ENCODE measurements at places on chromosomes 4 and X.

DNA sequence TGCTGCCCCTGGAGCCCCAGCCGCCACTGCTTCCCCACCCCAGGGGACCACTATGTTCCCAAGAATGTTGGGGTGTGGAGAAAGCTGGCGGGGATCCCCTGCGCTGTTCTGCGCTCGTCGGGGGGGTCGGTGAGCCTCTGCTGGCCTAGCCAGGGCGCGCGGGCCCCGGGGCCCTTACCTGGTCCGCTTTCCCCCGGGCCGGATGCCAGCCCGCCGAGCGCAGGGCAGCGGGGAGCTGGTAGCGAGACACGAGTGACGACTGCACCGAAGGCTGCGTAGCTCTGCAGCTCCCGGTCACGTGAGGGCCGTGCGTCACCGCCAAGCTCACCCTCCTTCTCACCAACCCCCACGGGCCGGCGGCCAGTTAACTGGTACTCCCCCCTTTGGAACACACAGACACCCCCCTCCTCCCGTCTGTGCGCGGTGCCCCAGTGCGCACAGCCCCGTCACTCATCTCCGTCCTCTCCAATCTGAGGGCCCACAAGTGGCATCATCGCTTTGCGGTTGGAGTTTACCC lies at the start of gene BEX1:
Gene BEX1 (minus strand): TSS at position 254 of the 517 bp plus-strand sequence. CDS start 897 bp downstream, outside the sequence.
- DNase-seq: peak; percentile 93

DNA sequence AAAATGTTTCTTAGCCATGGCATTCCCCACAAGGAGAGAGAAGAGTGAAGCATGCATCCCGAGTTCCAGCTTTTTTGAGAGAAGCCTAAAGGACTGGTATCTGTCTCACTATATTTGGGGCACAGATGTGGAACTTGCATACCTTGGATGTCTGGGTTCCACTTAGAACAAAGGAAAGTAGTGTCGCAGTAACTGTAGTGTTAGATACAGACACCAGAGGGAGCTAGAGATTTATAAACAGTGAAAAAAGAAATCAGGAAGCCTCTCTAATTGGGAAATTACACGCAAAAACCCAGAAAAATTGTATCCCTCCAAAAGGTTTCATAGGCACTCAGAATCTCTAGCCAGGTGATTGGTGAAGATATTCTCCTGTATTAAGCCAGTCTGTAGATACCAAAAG lies 34.4 kb downstream of the AGTR2 start:
- DNase-seq: peak; percentile 17

- no peak for DNase-seq
Observed at GRCh38 chr4:10237131-10237530, 120.5 kb upstream of the WDR1 start.

GRCh38 chr4:3410401-3411135 lies 31.2 kb upstream of the HGFAC start:
- DNase-seq: no peak

- no peak for DNase-seq
Observed at GRCh38 chr4:169987327-169988228, 38.6 kb downstream of the MFAP3L start.

- no peak for DNase-seq
Observed at GRCh38 chr4:128823025-128823661, 13.6 kb downstream of the JADE1 start.

GRCh38 chr4:162957521-162958143 lies 209.1 kb downstream of the NAF1 start:
- no peak for DNase-seq

GRCh38 chrX:4656419-4656818 lies 943.0 kb upstream of the PRKX start:
- DNase-seq: no peak

GRCh38 chr4:37685161-37685822 lies 884 bp downstream of the RELL1 start:
- DNase-seq: no peak

DNA sequence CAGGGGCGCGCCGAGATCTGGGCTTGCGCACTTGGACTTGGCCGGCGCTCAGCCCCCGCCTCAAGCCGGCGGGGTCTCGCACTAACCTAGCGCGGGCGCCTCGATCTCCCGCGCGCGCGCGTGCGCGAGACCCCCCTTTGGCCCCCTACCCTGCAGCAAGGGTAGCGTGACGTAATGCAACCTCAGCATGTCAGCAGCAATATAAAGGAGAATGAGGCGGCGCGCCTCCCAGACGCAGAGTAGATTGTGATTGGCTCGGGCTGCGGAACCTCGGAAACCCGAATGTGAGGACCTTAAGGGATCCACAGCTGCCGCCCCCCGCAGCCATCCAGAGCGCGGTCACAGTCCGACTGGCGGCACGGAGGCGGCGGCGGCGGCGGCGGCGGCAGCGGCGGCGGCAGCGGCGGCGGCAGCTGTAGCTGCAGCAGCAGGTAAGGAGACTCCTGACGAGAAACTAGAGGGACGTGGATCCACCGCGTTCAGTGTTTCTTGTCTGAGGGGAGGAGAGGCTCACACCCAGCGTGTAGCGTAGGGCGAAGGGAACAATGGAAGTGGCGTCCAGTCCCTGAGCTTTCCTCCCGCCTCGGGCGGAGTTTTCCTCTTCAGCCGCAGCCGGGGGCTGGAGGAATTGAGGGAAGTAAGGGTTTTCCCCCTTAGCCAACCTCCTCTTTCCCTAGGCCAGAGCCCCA lies at the start of the genes SATL1 and ZNF711:
Gene SATL1 (minus strand): TSS at position 19 of the 689 bp plus-strand sequence. CDS start 134,811 bp downstream, outside the sequence.
Gene ZNF711 (plus strand): TSS at position 231 of the 689 bp plus-strand sequence. CDS start 3,582 bp downstream, outside the sequence.
- peak; percentile 94 for DNase-seq

DNA sequence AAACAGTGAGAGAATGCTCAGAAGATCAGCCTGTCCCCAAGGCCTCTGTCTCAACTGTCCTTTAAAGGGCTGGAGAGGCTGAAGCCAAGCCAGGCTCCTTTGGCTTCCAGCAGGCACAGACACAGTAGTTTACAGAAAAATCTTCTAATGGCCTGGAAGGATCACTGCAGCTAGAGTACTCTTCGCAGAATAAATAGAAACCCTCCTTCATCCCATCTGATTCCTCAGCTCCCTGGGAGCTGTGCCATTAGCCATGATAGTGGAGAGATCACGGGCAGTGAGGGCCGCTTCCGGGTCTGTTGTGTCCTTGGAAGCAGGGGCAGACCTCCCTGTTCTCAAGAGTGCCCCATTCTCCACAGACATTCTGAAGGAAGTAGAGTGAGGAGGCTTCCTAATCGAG lies 63.1 kb downstream of the CCNI start:
- no peak for DNase-seq

GRCh38 chr4:103778221-103778620 lies 58.4 kb upstream of the TACR3 start:
- DNase-seq: no peak

DNA sequence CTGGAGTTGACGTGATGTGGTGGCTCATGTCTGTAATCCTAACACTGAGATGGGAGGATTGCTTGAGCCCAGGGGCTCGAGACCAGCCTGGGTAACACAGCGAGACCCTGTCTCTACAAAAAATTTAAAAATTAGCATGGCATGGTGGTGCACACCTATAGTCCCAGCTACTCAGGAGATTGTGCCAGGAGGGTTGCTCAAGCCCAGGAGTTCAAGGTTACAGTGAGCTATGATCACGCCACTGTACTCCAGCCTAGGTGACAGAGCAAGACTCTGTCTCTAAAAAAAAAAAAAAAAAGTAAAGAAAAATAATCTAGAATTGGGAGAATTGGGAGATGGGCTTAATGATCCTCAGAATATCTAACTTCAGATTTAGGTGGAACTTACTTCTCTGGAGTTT lies 51.1 kb downstream of the MSN start:
- DNase-seq: no peak

DNA sequence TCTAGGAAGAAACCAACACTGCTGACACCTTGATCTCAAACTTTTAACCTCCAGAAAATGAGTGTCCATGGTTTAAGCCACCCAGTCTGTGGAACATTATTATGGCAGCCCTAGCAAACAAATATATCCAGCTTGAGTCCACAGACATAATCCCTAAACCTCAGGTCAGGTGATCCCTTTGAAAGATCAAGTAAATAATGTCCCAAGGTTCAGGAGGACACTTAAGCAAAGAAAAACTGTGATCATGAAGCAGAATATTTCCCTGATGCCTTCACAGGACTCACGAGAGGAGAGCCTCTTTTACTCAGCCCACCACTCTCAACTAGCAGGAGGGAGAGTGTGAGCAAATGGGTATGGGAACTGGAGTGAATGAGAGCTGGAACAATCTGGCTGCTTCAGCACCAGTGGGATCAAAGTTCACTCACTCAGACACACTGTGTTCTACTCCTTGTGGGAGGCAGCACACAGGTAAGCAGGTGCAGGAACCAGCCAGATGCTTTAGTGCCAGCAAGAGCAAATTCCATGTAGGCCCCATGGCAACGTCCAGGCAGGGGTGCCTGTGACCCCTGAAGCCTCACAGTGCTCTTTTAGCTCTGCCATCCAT lies 608.4 kb downstream of the RAB28 start:
- no peak for DNase-seq

GRCh38 chrX:86946569-86946968 lies 571.0 kb upstream of the KLHL4 start:
- DNase-seq: no peak

GRCh38 chrX:42462917-42463316 lies 315.0 kb downstream of the PPP1R2C start:
- no peak for DNase-seq

GRCh38 chr4:40270609-40271008 lies 64.5 kb upstream of the CHRNA9 start:
- DNase-seq: no peak

DNA sequence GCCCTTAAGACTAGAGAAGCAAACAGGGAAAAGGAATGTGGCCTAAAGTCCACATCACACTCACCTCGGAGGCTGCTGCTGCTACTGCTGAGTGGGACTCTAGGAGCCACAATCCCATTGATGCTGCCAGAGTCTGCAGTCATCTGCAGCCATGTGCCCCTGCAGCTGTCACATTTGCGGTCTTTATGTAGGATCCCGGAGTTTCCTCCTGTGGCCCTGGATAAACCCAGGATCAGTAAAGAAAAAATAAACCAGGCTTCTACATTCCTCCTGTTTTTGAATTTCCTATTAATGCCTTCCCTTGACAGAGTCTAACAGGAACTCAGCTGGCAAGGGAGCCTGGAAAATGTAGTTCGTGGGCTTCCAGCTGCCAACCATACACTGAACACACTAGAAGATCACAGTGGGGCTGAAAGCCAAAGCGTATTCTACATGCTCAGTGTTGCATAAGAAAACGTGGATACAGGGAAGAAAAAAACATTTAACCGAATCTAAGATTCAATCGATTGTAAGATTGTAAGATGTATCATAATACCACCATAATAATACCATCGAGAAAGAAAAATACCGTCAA lies 10.3 kb upstream of the PHEX start:
- DNase-seq: no peak
